ENCODE measurements at places on chromosomes 13 and 19. TPM values are rescaled to one million over a fixed set of nuclear protein-coding genes. Genes with fewer than 3 reads are reported as not detected.

DNA sequence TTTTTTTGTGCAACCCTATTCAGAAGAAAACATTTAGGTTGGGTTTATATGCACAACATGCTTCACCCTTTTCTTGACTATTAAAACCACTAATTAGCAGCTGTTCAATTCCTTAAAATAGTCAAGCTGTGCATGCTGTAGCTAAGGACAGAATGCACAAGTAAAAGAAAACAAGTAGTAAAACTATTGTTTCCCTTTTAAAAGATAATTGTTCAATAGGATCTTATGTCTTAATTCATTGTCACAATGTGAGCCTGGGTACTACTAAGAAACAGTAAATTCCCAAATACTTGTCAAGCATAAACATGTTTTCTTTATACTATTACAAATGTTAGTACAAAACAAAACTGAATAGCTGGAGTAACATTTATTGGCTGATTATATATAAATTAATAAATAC, 32.6 kb upstream of the MIR17HG start:
- no peak overlapping the region for H3K27ac ChIP-seq
- H3K4me3 ChIP-seq: no peak overlapping the region
- no peaks in the 10 kb centered on the region for H3K36me3 ChIP-seq
- no peaks in the 10 kb centered on the region for H3K27me3 ChIP-seq
- no peaks in the 10 kb centered on the region for H3K4me1 ChIP-seq

GRCh38 chr19:1070931-1071791, 4.2 kb downstream of the ARHGAP45 start:
- peaks cover 54% of the 10 kb centered on the region for H3K36me3 ChIP-seq
- H3K4me1 ChIP-seq: peaks cover 40% of the 10 kb centered on the region
- no peak overlapping the region for H3K4me3 ChIP-seq
- no peak overlapping the region for H3K27ac ChIP-seq
- DNase-seq: no peak

Gene PSG3
- total RNA-seq: 0.05 TPM

- H3K4me1 ChIP-seq: no peaks in the 10 kb centered on the region
- H3K27ac ChIP-seq: no peak overlapping the region
- no peak overlapping the region for H3K4me3 ChIP-seq
- peaks cover 62% of the 10 kb centered on the region for H3K36me3 ChIP-seq
Observed at GRCh38 chr19:4498694-4499093, 19.6 kb downstream of the PLIN4 start.

GRCh38 chr13:81224209-81224833, 883.4 kb upstream of the SPRY2 start:
- H3K27ac ChIP-seq: no peak overlapping the region
- no peaks in the 10 kb centered on the region for H3K36me3 ChIP-seq
- H3K4me1 ChIP-seq: no peaks in the 10 kb centered on the region

Gene NTN5
- total RNA-seq: 0.09 TPM

Gene SH2D3A
- total RNA-seq: 6.0 TPM

Gene ABCA7
- 23.4 TPM for total RNA-seq

DNA sequence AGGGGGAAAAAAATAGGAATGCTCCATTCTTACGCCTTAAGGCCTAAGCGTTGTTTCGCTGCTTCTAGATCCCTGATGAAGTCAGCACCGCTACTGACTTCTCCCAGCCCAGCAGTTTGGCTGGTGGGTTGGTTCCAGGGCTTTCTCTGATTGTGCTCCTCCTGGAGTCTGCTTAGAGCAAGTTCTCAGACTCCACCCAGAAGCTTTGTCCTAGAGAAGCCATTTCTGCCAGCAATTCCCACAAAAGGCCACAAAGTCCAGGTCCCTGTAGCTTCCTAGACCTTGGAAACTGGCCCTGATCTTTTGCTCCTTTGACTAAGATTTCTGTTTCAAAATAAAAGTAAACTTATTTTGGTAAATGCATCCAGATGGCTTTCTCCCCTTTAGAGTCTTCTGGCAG, 65.4 kb downstream of the KCTD12 start:
- no peak overlapping the region for H3K27ac ChIP-seq
- H3K27me3 ChIP-seq: no peaks in the 10 kb centered on the region
- no peaks in the 10 kb centered on the region for H3K36me3 ChIP-seq
- no peak for DNase-seq
- no peak overlapping the region for H3K4me3 ChIP-seq

Data from thymus (tissue), 14 donors.